ENCODE measurements at places on chromosomes 1 and 21.

- no peak for DNase-seq
Measured at GRCh38 chr1:232987046-232987773, 36.8 kb downstream of the NTPCR start.

DNA sequence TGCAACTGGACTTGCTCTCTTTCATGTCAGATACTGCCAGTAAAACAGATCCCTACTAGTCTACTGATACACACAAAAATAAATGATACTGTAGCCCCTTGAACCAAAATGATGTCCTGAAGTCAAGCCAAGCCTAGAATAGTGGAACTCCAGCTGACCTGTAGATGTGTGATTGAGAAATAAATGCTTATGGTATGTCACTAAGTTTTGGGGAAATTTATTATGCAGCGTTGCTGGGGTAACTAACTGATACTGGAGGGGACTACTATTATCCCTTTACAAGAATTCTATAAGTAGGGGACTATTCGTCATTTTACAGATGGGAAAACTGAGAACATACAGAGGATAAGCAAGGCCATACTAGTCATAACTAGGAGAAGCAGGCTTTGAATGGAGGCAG is 55.6 kb downstream of the RPL5 start:
- DNase-seq = no peak

DNA sequence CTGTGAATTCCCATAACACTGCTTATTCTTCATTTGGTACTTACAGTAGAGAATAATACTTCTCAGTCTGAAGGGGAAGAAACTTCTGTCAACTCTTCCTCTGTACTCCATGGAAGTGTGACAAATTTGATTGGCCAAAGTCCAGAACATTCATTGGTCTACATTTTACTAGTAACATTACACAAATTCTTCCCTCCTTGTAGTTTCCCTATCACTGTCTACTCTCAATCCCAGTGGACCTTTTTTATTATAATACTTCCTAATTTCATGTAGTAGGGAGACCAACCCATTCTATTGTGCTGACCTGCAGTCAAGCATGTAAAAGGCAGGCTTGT is 74.7 kb downstream of the ALG6 start:
- no peak for DNase-seq

GRCh38 chr1:225658041-225658440 is 5.1 kb upstream of the ENAH start:
- DNase-seq = no peak

- DNase-seq = peak; percentile 98
Measured at GRCh38 chr1:156126043-156126629, 11.6 kb downstream of the LMNA start.

DNA sequence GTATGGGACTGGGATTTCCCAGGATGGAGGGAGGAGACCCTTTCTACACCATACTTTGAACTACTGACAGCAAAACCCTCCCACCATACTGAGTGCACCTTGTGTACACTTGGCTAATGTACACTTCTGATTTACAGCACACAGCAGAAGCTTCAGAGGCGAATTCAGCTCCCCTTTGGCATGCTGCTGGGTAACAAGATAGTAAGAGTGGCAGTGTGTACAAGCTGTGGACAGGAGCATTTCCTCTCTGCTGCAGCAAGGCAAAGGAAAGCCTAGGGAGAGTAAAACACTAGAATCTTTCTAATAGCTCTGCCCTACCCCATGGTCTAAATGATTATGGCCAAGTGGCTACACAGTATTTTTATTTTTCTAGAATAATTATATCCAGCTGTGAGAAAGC is 83.9 kb upstream of the ARTN start:
- DNase-seq = no peak

DNA sequence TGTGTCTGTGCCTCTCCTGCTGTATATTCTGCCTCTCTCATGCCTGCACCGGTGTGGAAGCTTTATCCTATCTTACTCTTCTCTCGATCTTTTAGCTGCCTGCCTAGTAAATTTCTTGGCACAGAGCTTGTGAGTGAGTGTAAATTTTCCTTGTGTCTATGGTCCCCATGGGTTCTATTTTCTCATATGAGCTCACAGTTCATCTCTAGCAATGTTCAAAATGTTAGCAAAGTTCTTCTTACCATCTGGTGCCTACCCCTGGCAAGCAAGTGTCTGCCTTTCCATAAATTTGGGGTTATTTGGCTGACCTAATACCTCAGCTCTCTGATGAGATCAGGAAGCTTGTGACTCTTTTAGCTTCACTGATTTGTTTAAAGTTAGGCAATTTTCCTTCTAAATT is 572.1 kb upstream of the BRINP3 start:
- no peak for DNase-seq

GRCh38 chr1:31977385-31978131 is 36.1 kb upstream of the KHDRBS1 start:
- peak; percentile 55 for DNase-seq

DNA sequence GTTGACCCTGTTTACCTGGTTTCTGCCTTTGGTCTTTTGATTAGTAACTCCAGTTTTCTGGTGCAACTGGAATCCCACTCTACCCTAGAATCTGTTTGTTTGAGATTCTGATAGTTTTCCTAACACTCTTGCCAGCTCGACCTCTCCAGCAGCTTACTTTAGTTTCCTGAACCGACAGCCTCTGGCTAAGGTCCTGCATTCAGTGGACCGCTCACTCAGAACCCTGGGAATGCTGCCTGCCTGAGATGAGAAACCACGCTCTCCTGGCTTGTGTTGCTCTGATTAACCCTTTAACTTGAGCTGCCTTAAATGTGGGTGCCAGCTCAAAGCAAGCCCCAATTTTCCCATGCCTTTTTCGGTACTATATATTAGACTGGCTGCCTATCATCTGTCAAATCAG is 45.3 kb upstream of the SIPA1L2 start:
- no peak for DNase-seq

DNA sequence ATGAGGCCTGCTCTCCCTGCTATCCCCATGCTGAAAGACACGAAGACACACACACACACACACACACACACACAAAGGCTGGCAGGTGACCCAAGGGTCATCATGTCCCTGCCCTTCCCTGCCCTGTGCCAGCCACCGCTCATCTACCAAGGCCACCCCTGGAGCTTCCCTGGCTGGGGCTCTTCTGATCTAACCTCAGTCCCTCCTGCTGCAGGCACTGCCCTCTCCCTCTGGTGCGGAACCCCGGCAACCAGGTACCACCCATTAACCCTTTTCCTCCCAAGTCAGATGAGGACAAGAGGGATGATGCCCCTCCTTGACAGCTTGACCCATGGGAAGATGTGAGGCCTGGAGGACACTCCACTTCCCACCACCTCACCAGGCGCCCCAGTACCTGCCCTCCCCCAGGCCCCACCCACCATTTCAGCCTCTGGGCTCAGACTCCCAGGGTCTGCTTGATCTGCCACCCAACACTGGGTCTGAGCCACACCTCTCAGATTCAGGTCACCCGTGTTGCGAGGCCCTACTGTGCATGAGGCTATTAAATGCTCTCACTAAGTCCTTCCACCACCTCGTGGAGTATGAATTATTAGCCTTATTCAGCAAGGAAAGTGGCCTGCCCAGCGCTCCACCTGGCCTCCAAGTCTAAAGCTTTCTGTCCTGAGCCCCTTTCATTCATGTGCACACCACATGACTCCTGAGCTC is 2.5 kb downstream of the SDC3 start:
- no peak for DNase-seq

- DNase-seq = no peak
Measured at GRCh38 chr1:235090406-235091069, 38.1 kb downstream of the TOMM20 start.
